Activated B cell treated with CpG ODN at 0.5 μM for 24 hours (primary cell): ENCODE measurements at places on chromosomes 12 and 14. TPM values are rescaled to one million over a fixed set of nuclear protein-coding genes. Genes with fewer than 3 reads are reported as not detected.

DNA sequence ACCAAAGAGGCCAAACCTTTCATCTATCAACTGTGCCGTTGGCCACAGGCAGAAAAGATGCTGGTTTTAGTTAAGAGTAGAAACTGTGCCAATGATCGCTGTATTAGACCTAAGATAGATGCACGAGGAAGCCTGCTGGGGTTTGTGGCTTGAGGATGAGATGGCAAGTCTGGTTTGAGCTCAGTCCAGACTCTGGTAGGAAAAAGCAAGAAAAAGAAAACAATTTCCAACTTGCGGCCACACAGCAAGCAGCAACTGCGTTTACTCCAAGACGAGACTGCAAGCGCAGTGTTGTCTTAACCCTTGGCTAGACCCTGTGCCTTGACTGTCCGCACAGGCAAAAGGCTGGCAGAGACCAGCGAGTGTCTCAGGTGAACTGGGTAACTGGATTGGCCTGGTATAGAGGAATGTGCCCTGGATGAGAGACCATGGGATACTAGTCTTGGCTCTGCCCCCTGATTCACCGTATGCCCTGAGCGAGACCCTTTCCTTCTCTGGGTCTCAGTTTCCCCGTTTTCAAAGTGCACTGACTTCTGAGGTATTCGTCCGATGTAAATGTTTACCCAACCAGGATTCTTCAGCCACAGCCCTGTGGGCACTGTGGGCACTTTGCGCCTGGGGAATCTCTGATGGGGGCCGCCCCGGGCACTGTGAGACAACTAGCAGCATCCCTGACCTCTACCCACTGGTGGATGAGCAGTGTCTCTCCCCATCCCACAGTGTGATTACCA, 113.4 kb downstream of the DICER1 start:
- no peak for DNase-seq

- no peak for DNase-seq
Observed at GRCh38 chr14:89245802-89246201, 171.2 kb downstream of the FOXN3 start.

GRCh38 chr12:90027889-90028634, 319.4 kb upstream of the ATP2B1 start:
- DNase-seq: no peak

ACRBP gene
- total RNA-seq: 5.4 and 7.7 TPM in 2 replicates

- no peak for DNase-seq
Observed at GRCh38 chr12:88237954-88238353, 95.8 kb downstream of the TMTC3 start.

DDHD1 gene
- total RNA-seq: 44.0 and 59.8 TPM in 2 replicates

DNA sequence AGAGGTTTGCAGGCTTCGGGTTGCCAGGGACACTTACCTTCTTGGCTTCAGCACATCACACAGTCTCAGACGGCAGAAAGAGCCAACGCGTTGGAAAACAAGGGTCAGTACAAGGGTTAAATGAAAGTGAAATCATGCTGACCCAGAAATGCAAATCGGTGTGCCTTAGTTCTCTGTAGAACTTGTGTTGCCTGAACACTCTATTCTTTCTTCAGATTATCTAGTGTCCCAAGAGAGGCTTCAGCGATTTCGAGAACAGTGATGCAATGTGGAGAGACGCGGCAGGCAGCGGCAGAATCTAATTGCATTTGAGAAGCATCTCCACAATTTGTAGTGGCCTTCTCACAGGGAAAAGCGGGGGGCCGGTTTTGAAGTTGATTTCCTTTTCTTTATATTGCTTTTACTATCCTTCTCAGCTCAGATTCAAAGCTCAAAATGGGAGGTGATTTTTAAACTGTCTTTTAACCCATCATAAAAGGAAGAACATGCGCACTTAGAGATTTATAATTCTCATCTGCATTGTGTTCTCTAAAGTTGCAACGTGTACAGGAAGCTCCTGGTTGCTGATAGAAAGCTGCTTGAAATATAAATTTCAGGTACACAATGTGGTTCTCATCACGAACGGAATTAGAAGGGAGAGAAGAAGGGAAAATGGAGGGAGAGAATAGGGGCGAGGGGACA, 67.8 kb upstream of the EGLN3 start:
- no peak for DNase-seq

IFI27 gene
- total RNA-seq: 0.64 TPM in 1 of 2 replicates, not detected in the other

- no peak for DNase-seq
Observed at GRCh38 chr12:63958876-63959580, 114.5 kb downstream of the SRGAP1 start.

FAM90A1 gene
- not detected in 2 replicates for total RNA-seq

GRCh38 chr14:51614707-51615106, 37.0 kb upstream of the FRMD6 start:
- no peak for DNase-seq

CCDC177 gene
- 0.05 TPM in 1 of 2 replicates, not detected in the other for total RNA-seq

OR6C75 gene
- not detected in 2 replicates for total RNA-seq

RERGL gene
- total RNA-seq: not detected in 2 replicates

GLIPR1L1 gene
- total RNA-seq: not detected in 2 replicates

ADAMTS20 gene
- not detected in 2 replicates for total RNA-seq

DNA sequence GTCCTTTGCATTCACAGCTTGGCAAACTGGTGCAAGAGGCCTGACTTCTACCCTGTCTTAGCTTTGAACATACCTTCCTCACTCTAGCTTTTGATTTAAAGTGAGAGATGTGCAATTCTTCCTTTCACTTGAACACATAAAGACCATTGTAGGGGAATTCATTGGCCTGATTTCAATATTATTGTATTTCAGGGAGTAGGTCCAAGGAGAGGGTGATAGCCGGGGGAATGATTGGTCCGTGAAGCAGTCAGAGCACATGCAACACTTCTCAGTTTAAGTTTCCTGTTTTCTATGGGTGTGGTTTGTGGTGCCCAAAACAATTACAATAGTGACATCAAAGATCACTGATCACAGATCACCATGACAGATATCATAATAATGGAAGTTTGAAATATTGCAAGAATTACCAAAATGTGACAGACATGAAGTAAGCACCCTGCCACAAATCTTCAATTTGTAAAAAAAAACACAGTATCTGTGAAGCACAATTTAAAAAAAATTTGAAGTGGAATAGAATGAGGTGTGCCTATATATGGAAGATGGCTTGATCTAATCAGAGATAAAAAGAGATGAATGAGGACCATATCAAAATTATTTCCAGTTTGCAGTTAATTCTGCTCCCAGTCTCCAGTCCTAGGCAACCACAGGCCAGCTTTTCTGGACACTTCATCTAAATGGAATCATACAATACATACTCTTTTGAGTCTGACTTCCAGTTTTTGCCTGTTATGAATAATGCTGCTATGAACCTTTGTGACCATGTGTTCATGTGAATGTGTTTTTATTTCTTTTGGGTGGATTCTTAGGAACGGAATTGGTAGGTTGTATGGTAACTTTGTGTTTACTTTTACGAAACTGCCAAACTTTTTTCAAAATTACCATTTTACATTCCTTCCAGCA, 23.2 kb downstream of the BORCS5 start:
- DNase-seq: no peak

INTS13 gene
- 25.0 and 25.2 TPM in 2 replicates for total RNA-seq

GRCh38 chr12:46208370-46208769, 60.5 kb downstream of the SLC38A1 start:
- DNase-seq: no peak

SIX6 gene
- total RNA-seq: not detected in 2 replicates

- no peak for DNase-seq
Observed at GRCh38 chr12:93335603-93336162, 42.0 kb upstream of the NUDT4 start.

GRCh38 chr12:904010-904414, 45.5 kb downstream of the RAD52 start:
- no peak for DNase-seq

FAM181A gene
- total RNA-seq: not detected in 2 replicates

DNA sequence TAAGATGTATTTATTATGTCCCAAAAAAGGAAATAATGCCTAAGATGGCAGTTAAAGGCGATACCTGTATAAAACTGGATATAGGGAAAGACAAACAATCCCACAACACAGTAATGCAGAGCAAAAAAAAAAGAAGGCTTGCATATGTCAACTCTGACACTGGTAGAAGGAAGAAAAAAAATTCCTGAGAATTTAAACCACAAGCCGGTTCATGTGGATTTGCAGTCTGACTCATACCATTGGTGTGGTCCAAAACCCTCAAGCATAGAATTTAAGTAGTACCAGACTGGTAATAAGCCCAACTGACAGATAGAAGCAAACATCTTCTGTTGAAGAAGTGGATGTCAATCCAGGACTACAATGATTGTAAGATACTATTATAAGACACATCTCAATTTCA, 7.2 kb downstream of the DNAI7 start:
- no peak for DNase-seq

DNA sequence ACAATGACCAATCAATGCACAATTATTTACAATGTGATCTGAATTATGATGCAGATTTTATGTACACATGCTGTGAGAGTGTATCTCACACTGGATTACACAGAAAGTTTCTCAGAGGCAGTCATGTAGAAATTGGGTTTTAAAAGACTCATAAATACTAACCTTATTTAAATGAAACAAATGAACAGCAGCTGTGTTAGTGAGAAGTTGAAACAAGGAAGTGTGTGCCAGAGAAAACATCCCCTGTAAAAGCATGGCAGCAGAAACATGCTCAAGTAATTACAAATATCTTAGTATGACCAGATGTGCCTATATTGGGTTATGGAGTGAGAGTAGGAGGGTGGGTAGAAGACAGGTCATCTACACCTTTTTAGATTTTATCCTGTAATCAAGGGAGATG, 723.7 kb downstream of the C12orf50 start:
- no peak for DNase-seq

- no peak for DNase-seq
Observed at GRCh38 chr12:67754933-67755697, 106.6 kb downstream of the DYRK2 start.

- DNase-seq: no peak
Observed at GRCh38 chr12:65922077-65922476, 97.8 kb downstream of the HMGA2 start.

DNA sequence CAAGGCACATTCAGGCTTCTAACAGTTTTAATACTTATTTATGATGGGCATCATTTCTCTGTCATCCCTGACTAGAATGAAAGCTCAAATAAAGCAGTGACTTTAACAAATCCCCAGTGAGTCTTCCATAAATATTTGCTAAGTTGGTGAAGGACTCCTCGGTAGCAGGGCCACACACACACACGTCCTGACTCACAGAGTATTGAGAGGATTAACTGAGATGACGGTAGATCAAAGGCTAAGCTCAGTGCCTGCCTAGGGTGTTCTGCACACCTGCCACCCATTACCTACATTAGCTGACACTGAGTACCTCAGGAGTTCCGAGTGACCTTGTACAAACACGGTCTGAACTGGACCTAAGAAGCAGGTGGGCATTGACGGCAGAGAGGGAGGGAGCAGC, 197.3 kb upstream of the SFSWAP start:
- DNase-seq: no peak

DNA sequence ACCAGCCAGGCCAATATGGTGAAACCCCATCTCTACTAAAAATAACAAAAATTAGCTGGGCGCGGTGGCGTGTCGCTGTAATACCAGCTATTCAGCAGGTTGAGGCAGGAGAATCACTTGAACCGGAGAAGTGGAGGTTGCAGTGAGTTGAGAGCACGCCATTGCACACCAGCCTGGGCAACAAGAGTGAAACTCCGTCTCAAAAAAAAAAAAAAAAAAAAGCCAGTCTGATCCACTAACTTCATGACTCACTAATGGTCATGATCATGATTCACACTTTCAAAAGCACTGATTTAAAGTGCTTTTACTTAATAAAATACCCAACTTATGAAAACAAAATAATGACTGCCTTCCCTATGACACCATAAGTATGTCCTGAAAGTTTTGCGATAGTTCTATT, 38.4 kb upstream of the CPM start:
- no peak for DNase-seq

NOVA1 gene
- not detected in 2 replicates for total RNA-seq

- DNase-seq: no peak
Observed at GRCh38 chr12:123142518-123142840, 8.4 kb downstream of the PITPNM2 start.

- DNase-seq: no peak
Observed at GRCh38 chr14:62125793-62126192, 363.6 kb downstream of the SNAPC1 start.
